ENCODE measurements at places on chromosomes 11 and 22.

DNA sequence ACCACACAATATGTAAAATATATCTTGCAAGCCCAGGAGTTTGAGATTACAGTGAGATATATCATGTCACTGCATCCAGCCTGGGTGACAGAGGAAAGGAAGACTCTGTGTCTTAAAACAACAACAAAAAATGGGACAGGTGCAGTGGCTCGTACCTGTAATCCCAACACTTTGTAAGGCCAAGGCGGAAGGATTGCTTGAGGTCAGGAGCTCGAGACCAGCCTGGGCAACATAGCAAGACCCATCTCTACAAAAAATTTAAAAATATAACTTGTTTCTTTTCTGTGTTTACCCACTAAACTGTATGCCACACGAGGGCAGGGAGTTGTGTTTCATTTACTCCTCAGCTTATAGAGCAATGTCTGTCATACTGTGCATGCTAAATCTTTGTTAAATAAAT, 3.1 kb downstream of the ZNF280A start:
- H3K4me3 ChIP-seq, result no peak overlapping the region
- H3K27ac ChIP-seq, result no peak overlapping the region
- no peaks in the 10 kb centered on the region for H3K27me3 ChIP-seq
- H3K36me3 ChIP-seq, result no peaks in the 10 kb centered on the region

DNA sequence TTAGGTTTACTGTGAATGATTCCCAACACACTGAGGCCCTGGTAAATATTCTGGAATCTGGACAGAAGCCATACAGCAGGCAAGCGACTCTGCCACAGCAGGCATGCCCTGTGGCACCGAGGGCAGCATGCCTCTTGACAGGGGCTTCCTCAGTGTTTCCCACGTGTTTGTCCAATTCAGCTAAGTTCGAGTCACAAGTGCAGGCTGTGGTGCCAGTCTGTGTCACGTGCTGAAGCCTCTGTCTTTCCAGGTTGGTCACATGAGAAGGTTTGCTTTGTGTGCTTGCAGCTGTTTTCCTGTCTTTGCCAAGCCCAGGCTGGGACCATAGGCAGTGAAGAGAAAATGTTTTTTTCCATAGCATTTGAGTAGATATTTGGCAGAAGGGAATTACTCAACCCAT, 2.4 kb upstream of the PPFIBP2 start:
- no peaks in the 10 kb centered on the region for H3K36me3 ChIP-seq
- H3K4me1 ChIP-seq, result peaks cover 31% of the 10 kb centered on the region
- peak; percentile 94 for DNase-seq
- no peaks in the 10 kb centered on the region for H3K27me3 ChIP-seq
- H3K27ac ChIP-seq, result peak overlapping the region; percentile 95

- no peak overlapping the region for H3K4me3 ChIP-seq
- H3K4me1 ChIP-seq, result peaks cover 26% of the 10 kb centered on the region
- no peak for DNase-seq
- peaks cover 84% of the 10 kb centered on the region for H3K36me3 ChIP-seq
- H3K27ac ChIP-seq, result peak overlapping the region; percentile 86
Observed at GRCh38 chr22:41523464-41524221, 20.6 kb downstream of the POLR3H start.

DNA sequence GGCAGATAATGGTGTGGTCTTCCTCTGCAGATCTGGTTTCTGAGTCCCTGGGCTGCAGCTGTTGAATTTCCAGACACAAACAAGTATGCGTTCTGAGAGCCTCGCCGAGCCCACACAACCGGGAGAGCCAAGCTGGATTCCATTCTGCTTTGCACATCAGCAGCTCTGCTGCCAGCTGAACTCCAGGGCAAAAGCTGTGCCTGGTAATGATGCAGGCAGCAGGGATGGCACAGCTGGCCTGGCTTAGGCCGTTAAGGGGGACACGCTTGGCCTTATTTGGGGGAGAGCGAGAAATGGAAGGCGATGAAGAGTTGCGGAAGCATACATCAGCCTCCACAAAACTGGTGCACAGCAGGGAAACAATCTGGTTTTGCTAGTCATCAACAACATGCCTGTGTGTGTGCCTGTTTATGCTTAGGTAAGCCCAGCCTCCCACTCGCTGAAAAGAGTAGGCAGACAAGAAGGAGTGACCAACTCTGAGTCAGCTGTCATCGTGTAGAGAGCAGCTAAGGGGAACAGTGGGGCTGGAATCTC, 25.1 kb downstream of the ADAMTS8 start:
- H3K36me3 ChIP-seq, result no peaks in the 10 kb centered on the region
- no peak overlapping the region for H3K27ac ChIP-seq
- H3K4me3 ChIP-seq, result no peak overlapping the region
- DNase-seq, result no peak
- peaks cover 22% of the 10 kb centered on the region for H3K4me1 ChIP-seq

DNA sequence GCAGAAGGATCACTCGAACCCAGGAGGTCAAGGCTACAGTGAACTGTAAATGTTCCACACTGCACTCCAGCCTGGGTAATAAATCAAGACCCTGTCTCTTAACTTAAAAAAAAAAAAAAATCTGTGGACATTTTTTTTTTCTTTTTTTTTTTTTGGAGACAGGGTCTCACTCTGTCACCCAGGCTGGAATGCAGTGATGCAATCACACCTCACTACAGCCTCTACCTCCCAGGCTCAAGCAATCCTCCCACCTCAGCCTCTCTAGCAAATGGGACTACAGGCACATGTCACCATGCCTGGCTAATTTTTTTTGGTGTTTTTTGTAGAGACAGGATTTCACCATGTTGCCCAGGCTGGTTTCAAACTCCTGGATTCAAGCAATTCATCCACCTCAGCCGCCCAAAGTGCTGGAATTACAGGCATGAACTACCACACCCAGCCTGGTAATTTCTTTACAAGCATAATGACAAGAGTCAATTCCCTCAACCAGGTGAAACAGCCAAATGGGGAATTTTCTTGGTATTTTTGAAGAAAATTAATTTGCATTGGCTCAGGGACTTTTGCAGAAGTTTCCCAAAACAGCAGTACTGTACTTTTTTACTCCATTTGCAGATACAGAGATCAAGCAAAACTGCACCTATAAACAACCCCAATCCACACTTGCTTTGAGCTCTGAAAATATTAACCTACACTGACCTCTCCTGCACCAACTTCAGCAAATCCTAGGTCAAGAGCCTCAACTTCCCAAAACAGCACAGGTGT, 44.0 kb downstream of the MRTFA start:
- H3K4me1 ChIP-seq, result peaks cover 34% of the 10 kb centered on the region
- H3K27ac ChIP-seq, result no peak overlapping the region
- DNase-seq, result no peak
- no peaks in the 10 kb centered on the region for H3K36me3 ChIP-seq
- no peak overlapping the region for H3K4me3 ChIP-seq

DNA sequence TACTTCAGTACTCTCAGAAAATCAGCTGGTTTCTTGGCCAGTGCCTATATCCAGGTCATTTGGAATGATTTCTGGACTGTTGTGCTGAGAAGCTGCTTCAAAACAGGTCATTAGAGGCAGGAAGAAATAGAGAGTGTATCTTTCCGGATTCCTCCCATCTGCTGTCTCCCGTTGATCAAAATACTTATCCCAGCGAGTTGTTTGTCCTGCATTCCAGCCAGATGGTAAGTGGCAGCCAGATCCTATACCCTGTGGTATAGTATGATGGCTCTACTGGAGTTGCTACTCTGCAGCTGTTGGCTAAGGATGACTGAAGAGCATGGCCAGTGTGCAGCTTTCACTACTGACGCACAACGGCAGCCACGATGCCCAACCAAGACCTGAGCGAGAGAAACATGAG, 560.9 kb upstream of the ANO5 start:
- no peaks in the 10 kb centered on the region for H3K27me3 ChIP-seq
- no peak for DNase-seq
- H3K4me1 ChIP-seq, result no peaks in the 10 kb centered on the region
- H3K4me3 ChIP-seq, result no peak overlapping the region

- no peak for DNase-seq
- H3K36me3 ChIP-seq, result no peaks in the 10 kb centered on the region
- H3K27me3 ChIP-seq, result peaks cover 4% of the 10 kb centered on the region
- no peaks in the 10 kb centered on the region for H3K4me1 ChIP-seq
- no peak overlapping the region for H3K4me3 ChIP-seq
Observed at GRCh38 chr22:49325531-49326395, 501.9 kb downstream of the BRD1 start.

- no peaks in the 10 kb centered on the region for H3K36me3 ChIP-seq
- no peaks in the 10 kb centered on the region for H3K27me3 ChIP-seq
- no peak overlapping the region for H3K4me3 ChIP-seq
- peak overlapping the region; percentile 40 for H3K27ac ChIP-seq
- DNase-seq, result no peak
Observed at GRCh38 chr11:19756675-19757475, 44.2 kb downstream of the NAV2 start.

GRCh38 chr22:42702675-42703074, 18.0 kb downstream of the A4GALT start:
- H3K4me3 ChIP-seq, result no peak overlapping the region
- no peaks in the 10 kb centered on the region for H3K27me3 ChIP-seq
- H3K27ac ChIP-seq, result no peak overlapping the region

GRCh38 chr22:23909296-23909898, 15.2 kb downstream of the MIF start:
- DNase-seq, result no peak
- no peak overlapping the region for H3K4me3 ChIP-seq
- H3K27me3 ChIP-seq, result no peaks in the 10 kb centered on the region
- H3K36me3 ChIP-seq, result no peaks in the 10 kb centered on the region
